Stimulated activated CD4-positive, alpha-beta T cell treated with anti-CD3 and anti-CD28 coated beads, Interleukin-4, amount 100 ng/mL, for 48 hours (primary cell): ENCODE measurements at places on chromosomes 6 and 20.

- DNase-seq: no peak
These were observed 69.6 kb downstream of the PHACTR2 start for GRCh38 chr6:143747347-143747842.

GRCh38 chr6:170311696-170312095, 5.1 kb downstream of the FAM120B start:
- DNase-seq: no peak

DNA sequence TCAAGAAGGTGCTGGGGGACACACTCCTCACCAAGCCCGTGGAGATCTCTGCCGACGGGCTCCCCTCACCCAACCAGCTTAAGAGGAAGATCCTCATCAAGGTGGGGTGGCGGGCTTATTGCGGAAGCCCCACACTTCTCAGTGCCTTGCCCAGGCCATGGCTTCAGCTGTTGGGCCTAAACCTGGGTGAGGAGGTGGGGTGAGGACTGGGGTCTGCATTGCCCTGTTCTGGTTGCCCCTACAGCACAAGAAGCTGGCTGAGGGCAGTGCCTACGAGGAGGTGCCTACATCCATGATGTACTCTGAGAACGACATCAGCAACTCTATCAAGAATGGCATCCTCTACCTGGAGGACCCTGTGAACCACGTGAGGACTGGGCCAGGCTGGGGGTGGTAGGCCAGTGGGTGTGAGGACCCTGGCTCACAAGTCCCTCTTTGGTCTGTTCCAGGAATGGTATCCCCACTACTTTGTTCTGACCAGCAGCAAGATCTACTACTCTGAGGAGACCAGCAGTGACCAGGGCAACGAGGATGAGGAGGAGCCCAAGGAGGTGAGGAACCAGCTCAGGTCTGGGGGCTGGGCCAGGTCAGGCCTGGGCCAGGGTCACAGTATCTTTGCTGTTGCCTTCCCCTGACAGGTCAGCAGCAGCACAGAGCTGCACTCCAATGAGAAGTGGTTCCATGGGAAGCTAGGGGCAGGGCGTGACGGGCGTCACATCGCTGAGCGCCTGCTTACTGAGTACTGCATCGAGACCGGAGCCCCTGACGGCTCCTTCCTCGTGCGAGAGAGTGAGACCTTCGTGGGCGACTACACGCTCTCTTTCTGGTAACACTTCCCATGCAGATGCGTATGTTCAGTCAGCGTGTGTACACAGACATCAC, 27.9 kb downstream of the PLCG1 start:
- no peak for DNase-seq

DNA sequence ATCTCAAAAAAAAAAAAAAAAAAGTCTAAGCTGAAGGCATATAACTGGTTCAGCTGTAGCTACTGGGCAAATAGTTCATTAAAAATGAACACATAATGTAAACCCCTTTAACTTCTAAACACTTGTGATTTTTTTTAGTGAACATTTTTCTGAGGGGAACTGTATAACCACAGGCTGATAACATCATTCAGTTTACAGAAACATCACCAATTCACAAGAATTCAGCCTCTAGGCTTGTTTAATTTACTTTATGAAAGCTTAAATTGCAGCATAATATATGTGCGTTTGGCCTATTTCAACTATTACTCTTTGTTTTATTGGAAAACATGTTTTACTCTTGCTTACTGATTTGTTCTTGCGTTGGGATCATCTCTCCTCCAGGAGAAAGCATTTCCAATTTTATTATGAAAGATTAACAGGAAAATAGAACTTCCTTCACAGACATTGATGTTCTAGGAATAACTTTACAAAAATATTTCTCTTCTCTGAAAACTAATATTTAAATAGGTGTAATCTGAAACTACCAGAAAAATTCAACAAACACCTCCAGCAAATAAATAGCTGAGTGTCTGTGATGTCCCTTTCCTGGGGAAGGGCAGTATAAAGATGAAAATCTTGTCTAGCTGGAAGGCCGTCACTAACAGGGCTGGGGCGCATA, 284.5 kb downstream of the UST start:
- no peak for DNase-seq

GRCh38 chr20:22576733-22577514, 7.4 kb downstream of the FOXA2 start:
- DNase-seq: no peak

DNA sequence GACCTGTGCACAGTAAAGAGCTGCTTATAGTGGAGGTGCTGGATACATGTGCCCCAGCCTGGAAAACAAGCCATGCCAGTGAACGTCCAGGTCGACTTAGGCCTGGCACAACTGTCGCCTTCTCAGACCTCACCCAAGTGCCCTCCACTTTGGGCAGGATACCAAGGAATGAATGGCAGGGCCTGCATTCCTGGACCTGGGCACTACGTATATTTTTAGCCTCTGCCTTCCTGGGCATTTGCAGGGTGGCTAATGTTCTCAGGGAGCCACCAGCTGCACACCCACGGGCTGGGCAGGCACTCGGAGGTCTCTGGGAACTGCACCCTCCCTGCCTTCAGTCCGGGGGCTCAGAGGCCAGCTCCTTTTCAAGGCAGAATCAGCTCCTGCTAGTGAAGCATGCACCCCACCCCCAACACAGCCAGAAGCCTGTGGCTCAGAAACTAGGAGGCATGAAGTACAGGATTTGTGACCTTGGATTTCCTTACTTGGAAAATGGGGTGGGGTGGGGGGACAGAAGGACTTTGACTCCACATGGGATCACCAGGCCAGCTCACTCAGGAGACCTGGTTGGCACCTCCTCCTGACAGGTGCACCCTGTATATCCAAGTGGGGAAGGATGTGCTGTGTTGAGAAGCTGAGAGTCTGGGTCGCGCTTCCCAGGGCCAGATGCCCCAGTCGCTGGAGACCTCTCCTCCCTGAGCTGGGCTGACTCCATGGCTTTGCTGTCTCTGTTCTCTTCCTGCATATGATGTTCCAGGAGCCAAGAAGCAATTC, 2.5 kb upstream of the LSM14B start:
- no peak for DNase-seq

DNA sequence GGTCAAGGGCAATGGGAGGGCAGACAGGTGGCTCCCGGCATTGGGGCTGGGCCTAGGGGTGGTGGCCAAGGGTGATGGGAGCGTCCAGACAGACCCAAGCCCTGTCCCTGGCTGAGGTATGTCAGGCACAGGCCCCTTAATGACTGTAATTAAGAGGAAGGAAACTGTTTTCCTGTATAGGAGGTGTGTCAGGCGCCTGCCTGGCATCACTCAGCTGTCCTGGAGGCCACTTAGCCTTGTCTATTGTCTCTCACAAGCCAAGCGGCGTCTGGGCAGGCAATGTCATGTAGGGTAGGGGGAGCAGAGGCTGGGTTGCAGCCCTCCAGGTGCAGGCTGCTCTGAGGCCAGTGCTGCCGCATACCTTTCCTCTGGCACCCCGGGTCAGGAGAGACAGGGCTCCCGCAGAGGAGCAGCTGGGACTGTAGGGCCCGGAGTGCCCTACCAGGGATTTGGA, 3.9 kb upstream of the FAM83C start:
- no peak for DNase-seq

- no peak for DNase-seq
These were observed 59.8 kb downstream of the GOPC start for GRCh38 chr6:117542493-117542892.

DNA sequence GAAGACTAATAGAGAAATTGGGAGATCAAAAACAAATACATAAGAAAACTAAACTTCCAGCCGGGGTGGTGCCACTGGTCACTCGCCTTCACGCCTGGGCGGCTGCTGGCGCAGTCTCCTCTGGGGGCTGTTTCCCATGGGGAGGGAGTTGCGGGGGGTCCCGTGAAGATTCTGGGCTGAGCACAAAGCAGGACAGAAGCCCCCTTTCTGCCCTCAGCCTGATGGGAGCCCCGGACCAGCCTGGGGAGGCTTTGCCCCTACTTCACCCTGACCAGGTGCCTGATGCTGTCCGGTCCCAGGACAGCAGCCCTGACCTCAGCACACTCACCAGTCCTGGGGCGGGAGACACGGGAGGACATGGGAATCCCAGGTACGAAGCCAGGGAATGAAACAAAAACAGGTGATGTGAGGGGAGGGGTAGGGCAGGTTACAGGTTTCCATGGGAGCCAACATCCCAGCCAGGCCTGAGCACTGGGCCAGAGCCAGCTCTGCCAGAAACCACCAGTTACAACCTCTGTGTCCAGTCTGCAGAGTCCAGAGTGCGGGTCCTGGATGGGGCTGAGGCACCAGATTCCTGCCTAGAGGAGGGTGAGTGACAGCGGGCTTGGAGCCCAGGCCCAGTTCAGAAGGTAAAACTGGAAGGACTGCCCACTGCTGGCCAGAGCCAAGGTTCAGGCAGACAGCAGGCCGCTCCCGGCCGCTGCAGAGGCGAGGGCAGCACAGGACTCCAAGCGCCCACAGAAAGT, 326.4 kb downstream of the TAF4 start:
- no peak for DNase-seq

DNA sequence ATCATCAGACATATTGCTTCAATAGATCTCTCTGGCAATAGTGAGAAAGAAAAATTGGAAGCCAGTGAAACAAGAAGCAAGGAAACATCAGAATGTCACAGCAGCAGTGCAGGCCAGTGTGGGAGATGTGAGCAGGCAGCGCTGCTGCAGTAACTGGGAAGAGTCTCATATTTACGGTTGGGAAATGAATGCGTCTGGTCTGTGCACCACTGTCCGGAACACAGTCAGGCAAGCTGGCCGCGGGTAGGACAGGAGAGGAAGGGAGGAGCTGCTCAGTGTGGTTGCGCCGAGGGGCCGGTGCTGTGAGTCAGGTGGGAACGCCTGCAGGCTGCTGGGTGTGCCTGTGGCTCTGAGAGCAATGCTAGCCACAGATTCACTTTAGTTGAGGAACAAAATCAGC, 6.4 kb upstream of the PSMG4 start:
- DNase-seq: no peak

GRCh38 chr6:70709826-70710225, 42.1 kb downstream of the SMAP1 start:
- DNase-seq: no peak

GRCh38 chr20:44153636-44154043, 33.3 kb downstream of the JPH2 start:
- DNase-seq: no peak

GRCh38 chr20:13927171-13927570, 63.2 kb downstream of the SEL1L2 start:
- no peak for DNase-seq

- no peak for DNase-seq
These were observed 74.8 kb upstream of the SHLD1 start for GRCh38 chr20:5675103-5676091.

DNA sequence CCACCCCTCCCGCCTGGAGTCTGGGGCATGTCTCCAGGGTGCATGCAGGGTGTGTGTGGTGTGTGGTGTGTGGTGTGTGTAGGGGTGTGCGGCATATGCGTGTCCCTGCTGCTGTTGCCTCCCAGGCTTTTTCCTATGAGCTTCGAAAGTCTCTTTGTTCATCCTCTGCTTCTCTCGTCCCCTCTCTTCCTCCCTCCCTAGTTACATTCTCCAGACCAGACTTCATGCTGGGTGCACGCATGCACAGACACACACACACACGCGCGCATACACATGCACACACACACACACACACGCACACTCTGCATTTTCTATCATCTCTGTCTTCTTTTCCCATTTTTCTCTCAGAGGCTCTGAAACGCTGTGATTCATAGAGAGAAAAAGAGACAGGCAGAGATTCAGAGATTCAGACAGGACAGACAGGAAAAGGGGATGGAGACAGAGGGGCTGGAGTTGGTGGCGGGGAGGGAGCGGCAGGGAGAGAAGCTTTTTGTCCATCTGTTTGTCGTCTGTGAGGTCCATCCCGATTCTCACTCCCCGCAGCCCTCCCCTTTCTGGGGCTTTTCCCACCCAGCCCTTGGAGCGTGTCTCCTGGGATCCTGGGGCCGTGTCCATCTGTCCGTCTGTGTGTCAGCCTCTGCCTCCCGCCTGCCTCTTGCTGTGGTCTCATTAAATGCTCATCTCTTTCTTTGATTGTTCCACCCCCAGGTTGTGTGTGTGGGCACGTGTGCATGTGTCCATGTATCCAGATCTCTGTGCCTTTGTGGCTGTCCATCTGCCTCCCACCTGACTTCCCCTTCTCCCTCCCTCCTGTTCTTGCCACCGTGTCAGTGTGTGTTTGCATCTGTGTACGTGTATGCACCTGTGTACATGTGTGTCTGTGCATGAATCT, 62.6 kb downstream of the SRC start:
- DNase-seq: no peak

GRCh38 chr6:169849396-169849795, 98.0 kb downstream of the ERMARD start:
- no peak for DNase-seq

- DNase-seq: no peak
These were observed 608.0 kb downstream of the PHF3 start for GRCh38 chr6:64243618-64244017.

GRCh38 chr6:25297823-25298522, 18.8 kb downstream of the CARMIL1 start:
- DNase-seq: no peak

- no peak for DNase-seq
These were observed 883 bp upstream of the CCDC28A start for GRCh38 chr6:138772596-138773176.

- DNase-seq: no peak
These were observed 28.2 kb downstream of the SNX5 start for GRCh38 chr20:17940224-17940971.

DNA sequence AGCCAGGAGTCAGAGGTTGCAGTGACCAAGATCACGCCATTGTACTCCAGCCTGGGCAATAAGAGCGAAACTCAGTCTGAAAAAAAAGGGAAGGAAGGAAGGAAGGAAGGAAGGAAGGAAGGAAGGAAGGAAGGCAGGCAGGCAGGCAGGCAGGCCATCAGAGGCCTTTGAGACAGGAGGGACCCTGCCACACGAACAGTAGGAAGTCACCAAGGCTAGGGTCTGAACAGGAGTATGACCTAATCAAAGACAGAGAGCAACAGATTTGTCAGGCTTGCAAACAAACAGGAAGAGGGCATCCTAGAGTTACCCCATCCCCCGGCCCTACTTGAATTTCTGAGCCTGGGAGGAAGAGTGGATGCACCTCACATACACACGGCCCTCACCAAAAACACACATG, 67.1 kb downstream of the FGD2 start:
- DNase-seq: no peak

- no peak for DNase-seq
These were observed 12.0 kb downstream of the ADRM1 start for GRCh38 chr20:62314711-62315302.

- no peak for DNase-seq
These were observed 294.6 kb downstream of the CDH26 start for GRCh38 chr20:60252866-60253265.
